Upper lobe of right lung (tissue), 1 donor: ENCODE measurements at places on chromosomes 3 and 15. TPM values are rescaled to one million over a fixed set of nuclear protein-coding genes. Genes with fewer than 3 reads are reported as not detected.

The MGLL gene
- total RNA-seq, result 194 TPM

The PRRT3 gene
- 1.4 TPM for total RNA-seq

The ROPN1B gene
- not detected for total RNA-seq

The EFHB gene
- total RNA-seq, result 0.90 TPM

The TMC3 gene
- not detected for total RNA-seq

The IVD gene
- 115 TPM for total RNA-seq

The C2CD4B gene
- 3.5 TPM for total RNA-seq

The SHC4 gene
- total RNA-seq, result 0.32 TPM

The AGTR1 gene
- total RNA-seq, result 7.8 TPM

The AADAC gene
- total RNA-seq, result 3.2 TPM

The GOLGA6D gene
- total RNA-seq, result not detected

The LRRIQ4 gene
- total RNA-seq, result 0.29 TPM

The ASB14 gene
- not detected for total RNA-seq

The MANF gene
- total RNA-seq, result 80.3 TPM

The RBM6 gene
- total RNA-seq, result 110 TPM

The RETNLB gene
- not detected for total RNA-seq

The RGMA gene
- total RNA-seq, result 4.1 TPM

The SPESP1 gene
- 1.2 TPM for total RNA-seq

The LSAMP gene
- 24.6 TPM for total RNA-seq

The DIPK2A gene
- 24.4 TPM for total RNA-seq

The DNASE1L3 gene
- 125 TPM for total RNA-seq

The SPRED1 gene
- total RNA-seq, result 62.1 TPM

The CYP1A2 gene
- 0.32 TPM for total RNA-seq

The XYLB gene
- 3.1 TPM for total RNA-seq

The MRPL3 gene
- 48.8 TPM for total RNA-seq

The TNFSF10 gene
- total RNA-seq, result 140 TPM

The CCR5 gene
- total RNA-seq, result 8.7 TPM
